Kasumi-1 (cell line): ENCODE measurements at places on chromosomes 11 and 22.

DNA sequence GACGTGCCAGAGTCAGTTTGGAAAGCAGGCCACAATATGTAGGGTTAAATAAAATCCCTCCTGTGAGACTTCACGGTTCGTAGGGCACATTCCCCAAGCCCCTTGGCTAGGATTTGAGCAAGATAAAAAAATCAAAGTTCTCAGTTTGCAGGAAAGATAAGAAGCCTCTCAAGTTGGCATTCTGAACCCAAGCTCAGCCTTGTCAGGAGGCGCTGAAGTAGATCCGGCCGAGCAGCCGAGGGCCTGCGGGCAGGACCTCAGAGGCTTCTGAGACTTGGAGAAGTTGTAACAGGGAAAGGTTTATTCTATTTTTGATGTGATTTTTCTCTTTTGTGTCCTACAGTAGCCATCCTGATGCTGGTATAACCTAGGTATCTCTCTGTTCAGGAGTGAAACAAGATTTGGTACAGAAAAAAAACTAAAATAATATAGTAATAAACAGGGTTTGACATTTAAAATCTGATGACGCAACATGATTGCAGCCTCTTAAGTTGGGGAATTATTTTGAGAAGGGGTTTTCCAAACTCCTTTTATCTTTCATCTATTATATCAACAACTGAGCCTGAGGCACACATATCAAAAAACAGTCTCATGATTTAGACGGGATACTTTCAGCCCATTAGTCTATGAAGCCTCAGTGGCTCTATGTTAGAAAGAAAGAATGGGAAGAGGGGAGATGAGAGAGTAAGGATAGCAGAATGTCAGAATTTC lies 10.1 kb downstream of the PATE2 start:
- DNase-seq: no peak

DNA sequence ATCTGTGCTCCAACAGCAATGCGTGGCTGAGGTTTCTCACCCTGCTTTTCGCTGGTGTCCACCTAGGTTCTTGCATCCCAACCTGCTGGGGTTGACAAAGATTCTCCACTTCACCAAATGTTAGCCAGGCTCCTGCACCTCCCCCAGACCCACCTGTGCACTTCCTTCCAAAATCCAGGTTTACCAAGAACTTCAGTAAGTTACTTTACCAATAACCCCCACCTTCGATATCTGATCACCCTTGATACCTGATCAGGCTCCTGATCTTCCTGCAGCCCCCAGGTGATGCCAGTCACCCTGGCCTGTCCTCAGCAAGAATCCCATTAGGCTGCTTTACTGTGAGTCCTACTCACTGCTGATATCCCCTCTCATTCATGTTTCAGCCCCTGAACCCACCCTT lies 1203.4 kb downstream of the TBC1D22A start:
- DNase-seq: no peak

GRCh38 chr11:23497040-23497439 lies 636.8 kb upstream of the CCDC179 start:
- DNase-seq: peak; percentile 82

GRCh38 chr11:120378474-120378873 lies 42.3 kb downstream of the ARHGEF12 start:
- DNase-seq: no peak

DNA sequence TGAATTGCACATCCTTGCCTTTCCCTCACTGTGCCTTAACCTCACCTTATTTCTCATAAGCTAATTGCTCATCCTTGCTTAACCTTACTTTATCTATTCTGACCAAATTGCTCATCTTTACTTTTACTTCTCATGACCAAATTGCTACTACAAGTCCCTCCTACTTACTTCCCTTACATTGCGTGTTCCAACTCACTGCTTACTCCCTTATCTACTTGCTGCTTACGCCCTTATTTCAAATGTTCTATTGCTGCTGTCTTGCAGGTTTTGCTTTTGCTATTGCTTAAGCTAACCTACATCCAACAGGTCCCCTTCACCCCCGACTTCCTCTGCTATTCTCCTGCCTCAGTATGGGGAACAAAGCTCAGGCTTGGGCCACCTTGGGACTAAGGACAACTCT lies 8.0 kb downstream of the OR8B2 start:
- no peak for DNase-seq

DNA sequence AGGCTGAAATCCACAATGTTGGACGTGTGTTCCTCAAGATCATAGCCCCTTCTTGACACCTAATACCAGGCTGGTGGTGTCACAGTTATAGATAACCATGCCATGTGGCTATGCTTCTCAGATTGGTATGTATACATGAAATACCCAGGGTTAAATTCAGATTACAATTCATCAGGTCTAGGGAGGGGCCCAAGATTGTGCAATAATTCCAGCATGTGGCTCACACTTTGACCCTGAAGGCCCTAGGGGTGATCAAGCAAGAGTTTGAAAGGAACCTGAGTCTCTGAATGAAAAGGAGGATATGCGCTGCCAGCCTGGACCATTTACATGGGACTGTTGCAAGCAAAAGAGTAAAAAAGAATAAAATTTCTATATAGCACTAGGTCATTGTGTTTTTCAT lies 7.4 kb downstream of the OR4C6 start:
- DNase-seq: no peak

DNA sequence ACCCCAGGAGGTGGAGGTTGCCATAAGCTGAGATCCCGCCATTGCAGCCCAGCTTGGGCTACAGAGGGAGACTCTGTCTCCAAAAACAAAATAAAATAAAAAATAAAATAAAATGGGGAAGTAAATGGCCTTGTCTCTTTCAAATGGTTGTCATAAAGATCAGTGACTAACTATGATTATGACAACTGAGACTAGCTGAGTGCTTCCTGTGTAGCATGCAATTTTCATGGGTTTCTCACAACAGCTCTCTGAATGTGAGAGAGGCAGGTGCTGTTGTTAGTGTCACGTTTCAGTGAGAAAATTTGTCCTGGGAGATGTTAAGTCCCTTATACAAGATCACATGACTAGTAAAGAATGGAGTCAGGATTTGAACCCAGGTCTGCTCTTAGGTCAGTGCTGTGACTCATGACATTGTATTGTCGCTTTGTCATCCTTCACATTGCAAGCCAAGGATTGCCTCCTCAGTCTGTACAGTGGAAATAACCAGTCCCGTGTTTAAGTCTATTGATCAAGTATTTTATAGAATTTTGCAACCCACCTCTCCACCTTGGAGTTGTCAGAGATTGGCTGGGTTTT lies 163.3 kb upstream of the CCDC90B start:
- no peak for DNase-seq

GRCh38 chr11:2585566-2586086 lies 114.2 kb downstream of the KCNQ1OT1 start:
- DNase-seq: no peak

DNA sequence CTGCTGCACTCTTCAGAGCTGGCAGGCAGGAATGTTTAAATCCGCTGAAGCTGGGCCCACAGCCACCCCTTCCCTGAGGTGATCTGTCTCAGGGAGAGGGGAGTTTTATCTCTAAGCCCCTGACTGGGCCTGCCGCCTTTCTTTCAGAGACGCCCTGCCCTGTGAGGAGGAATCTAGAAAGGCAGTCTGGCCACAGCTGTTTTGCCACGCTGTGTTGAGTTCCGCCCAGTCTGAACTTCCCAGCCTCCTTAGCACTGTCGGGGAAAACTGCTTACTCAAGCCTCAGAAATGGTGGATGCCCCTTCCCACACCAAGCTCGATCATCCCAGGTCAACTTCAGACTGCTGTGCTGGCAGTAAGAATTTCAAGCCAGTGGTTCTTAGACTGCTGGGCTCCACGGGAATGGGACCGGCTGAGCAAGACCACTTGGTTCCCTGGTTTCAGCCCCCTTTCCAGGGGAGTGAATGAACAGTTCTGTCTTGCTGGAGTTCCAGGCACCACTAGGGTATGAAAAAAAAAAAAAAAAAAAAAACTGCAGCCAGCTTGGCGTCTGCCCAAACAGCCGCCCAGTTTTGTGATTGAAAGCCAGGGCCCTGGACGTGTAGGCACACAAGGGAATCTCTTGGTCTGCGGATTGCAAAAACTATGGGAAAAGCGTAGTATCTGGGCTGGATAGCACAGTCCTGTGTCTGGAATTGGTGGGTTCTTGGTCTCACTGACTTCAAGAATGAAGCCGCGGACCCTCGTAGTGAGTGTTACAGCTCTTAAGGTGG lies 127.4 kb downstream of the SPON1 start:
- DNase-seq: no peak

GRCh38 chr22:25159028-25159427 lies 40.6 kb upstream of the CRYBB3 start:
- no peak for DNase-seq

DNA sequence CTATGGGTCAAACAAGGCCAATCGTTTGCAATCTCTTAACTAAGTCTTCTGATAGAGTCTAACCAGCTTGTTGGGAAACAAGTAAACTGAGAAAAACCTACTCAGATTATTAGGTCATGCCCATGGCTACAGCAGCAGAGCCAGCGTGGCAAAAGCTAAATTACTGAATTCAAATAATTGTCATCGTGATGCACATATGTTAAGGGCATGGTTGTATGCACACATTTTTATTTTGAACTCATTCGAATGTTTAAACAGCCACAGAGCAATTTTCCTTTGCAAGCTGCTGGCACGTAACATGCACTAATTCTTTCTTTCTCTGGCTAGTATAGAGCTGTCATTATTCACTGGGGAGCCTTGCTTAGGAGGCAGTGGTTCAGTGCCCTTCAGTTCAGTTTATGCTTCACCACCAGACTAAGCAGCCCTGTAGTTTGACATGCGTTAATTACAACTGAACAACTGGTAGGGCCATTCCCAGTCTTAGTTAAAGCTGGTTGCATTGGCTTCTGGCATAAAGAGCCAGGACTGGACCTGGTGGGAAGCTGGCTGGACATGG lies 396.4 kb downstream of the METTL15 start:
- DNase-seq: no peak

DNA sequence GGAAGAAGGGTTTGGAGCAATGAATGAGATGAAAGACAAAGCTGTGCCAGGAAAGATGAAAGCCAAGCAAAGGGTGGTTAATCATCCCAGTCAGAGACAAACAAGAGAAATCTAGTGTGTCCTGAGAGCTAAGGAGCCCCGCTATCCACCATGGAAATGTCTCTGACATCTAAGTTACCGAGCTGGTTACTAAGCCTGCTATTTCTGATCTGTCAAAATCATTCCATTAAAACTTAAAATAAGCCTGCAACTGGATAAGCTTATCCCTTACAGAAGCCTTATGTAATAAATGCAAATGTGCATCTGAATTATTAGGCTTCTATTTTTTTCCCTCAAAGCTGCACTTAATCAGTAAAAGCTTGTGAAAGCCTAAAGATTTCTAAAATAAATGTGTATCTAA lies 22.1 kb upstream of the SESN3 start:
- DNase-seq: no peak

- DNase-seq: no peak
Measured at GRCh38 chr11:84806354-84806753, 820.8 kb downstream of the DLG2 start.

- peak; percentile 24 for DNase-seq
Measured at GRCh38 chr22:29772170-29772641, 5.0 kb downstream of the UQCR10 start.

DNA sequence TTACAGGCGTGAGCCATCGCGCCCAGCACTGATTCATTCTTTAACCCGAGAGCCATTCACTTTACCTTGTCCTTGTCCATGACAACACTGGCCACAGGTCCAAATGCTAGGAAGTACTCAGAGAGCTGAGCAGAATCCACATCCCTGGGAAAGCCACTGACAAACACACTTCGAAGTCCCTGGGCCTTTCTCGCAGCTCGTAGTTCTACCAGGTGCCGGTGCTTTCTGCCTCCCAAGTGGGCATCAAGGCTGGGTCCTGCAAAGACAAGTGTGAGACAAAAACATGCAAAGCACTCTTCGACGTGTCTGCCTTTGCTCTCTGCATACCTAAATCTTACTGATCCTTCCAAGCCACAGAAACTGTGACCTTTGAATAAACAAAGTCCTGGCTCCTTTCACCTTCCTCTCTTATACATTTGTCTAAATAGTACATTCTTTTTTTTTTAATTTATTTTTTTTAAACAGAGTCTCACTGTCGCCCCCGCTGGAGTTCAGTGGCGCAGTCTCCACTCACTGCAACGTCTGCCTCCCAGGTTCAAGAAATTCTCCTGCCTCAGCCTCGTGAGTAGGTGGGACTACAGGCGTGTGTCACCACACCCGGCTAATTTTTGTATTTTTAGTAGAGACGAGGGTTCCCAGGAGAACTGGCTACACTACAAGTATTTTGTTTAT lies 2.2 kb downstream of the TUT1 start:
- DNase-seq: no peak
